ENCODE measurements at places on chromosomes 6 and 20.

GRCh38 chr20:61902221-61902869, 163.3 kb downstream of the TAF4 start:
- no peak for DNase-seq

- no peak for DNase-seq
Observed at GRCh38 chr6:83247471-83247870, 54.3 kb downstream of the RWDD2A start.

- peak; percentile 93 for DNase-seq
Observed at GRCh38 chr20:52230409-52230808, 38.8 kb upstream of the ZFP64 start.

GRCh38 chr6:55668591-55668990, 89.6 kb upstream of the HMGCLL1 start:
- no peak for DNase-seq

GRCh38 chr6:34416877-34417371, 8.9 kb downstream of the RPS10 start:
- DNase-seq: no peak

- DNase-seq: no peak
Observed at GRCh38 chr20:13305284-13305683, 84.2 kb downstream of the ISM1 start.

- no peak for DNase-seq
Observed at GRCh38 chr20:5662769-5663168, 87.4 kb upstream of the SHLD1 start.
